ENCODE measurements at places on chromosomes 3 and 15. TPM values are rescaled to one million over a fixed set of nuclear protein-coding genes. Genes with fewer than 3 reads are reported as not detected.

GPR176 gene
- 79.6 TPM for total RNA-seq

GUCA1C gene
- total RNA-seq = not detected

NMD3 gene
- total RNA-seq = 134 TPM

ANKUB1 gene
- total RNA-seq = not detected

CSTA gene
- 7.9 TPM for total RNA-seq

ANP32A gene
- 46.2 TPM for total RNA-seq

REC114 gene
- total RNA-seq = not detected

KLF13 gene
- total RNA-seq = 28.5 TPM

GABRG3 gene
- not detected for total RNA-seq

PDCD7 gene
- 17.0 TPM for total RNA-seq

SCN11A gene
- total RNA-seq = under 0.01 TPM

KBTBD13 gene
- total RNA-seq = not detected

DNA sequence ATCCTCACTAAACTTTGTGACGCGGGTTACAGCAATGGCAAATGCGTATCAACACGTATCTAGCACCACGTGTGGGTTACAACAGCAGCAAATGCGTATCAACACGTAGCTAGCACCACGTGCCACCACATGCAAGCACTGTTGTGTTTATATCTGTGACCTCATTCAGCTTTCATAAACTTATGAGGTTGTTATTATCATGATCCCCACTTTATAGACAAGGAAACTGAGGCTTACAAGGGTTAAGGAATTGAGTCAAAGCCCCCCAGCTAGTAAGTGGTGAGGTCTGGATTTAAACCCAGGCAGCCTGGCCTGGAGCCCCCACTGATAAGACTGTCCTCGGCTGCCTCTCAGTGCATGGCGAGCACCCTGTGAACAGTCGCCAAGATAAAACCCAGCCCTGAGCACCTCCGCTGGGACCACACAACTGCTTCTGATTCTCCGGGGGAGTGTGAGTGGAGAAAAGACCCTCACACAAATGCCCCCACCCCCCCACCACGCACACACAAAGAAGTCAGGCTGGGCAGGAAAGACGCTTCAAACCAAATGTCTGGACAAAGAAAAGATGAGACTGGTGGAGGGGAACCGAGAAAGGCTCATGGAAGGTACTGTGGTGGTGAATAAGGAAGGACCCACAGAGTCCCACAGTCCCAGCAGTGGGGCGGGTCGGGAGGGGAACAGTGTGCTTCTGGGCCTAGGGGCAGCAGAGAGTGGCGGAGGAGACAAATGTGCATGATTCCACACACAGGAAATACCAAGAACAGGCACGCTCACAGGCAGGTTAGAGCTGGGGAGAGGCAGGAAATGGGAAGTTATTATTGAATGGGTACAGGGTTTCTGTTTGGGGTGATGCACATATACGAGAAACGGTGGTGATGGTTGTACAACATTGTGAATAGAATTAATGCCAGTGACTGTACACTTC lies 173.4 kb downstream of the XXYLT1 start:
- DNase-seq = no peak

- DNase-seq = no peak
Measured at GRCh38 chr3:73535137-73535536, 89.6 kb downstream of the PDZRN3 start.

- no peak for DNase-seq
Measured at GRCh38 chr15:79990997-79991334, 20.0 kb upstream of the BCL2A1 start.

DNA sequence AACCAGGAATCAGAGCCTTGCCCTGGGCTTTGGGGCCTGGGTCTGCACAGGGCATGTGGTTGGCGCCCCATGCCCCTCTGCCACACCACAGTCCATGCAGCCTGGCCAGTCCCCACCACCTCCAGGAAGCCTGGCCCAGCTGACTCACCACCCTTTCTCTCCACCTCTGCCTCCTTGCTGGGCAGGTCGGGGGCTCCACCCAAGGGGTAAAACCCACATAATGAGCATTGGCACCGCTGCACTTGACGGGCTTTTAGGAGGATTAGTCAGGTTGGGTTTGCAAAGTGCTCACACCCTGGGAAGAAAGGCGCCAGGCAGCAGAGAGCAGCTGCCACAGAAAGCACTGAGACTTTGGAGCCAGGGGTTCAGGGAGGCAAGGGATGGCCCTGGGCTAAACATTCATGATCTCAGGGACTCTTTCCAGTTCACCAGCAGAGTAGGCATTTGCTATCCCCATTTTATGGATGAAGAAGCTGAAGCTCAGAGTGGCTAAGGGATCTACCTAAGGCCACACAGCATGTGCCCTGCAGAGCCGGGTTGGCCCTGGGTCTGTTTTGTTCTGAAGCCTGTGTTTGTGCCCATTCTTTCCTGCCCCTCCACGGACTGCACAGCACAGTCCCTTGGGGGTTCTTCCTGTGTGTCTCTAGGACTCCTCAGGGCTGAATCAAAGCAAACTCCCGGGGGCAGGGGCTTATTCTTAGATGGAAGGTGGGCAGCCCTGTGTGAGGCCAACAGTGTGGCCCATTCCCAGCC lies 113.4 kb downstream of the ETFA start:
- no peak for DNase-seq

DNA sequence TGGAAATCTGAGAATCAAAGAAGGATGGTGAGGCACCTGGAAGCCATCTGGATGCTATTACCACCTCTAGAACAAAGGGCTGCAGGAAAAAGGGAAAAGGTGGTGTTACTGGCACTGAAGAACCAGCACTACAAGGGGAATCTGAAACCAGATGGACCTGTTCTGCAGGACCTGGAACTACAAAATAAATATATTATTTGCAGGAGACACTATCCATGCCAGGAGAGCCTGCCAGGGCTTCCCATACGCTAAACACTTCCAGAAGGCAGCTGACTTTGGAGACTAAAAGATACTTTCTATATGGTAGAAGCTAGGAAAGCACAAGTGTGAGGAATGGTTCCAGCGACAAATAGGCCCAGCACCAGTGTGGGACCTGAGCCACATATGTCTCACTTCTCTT lies 83.4 kb upstream of the POU1F1 start:
- no peak for DNase-seq

DNA sequence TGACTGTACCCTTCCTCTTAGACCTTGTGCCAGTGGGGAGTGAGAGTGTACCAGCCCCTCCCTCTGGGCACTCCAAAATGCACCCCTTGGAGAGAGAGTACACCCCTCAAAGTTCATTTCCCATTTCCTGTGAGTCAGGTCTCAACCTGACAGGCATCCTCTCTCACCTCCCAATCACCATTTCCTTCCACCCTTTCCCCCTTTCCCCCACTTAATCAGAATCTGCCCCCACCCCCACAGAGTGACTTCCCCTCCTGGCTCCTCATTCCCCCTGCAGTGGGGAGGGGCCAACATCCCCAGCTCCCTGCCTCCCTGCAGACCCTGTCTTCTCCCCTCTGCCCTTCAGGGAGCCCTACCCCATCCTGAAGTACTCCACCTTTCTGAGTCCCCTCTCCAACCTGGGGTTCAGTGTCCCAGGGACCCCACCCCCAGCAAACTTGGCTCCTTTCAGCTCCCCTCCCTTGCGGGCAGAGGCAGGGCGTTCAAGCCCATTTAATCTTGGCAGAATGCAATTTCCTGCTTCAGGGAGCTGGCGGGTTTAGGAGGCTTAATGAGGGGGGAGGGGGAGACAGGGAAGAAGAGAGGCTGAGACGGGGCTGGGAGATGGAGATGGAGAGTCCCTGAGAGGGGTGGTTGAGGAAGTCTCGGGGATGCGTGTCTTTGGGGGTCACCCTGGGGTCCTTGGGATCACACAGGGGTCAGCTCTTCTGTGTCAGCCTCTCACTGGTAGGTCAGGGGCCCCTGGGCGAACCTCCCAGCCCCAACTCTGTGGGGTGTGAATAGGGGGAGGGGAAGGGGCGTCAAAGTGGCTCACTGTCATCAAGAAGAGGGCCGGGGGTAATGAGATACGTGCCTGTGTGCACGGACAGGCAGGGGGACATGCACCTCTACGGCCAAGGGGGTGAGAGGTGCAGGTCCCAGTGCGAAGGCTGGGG lies 16.6 kb upstream of the SEMA3F start:
- peak; percentile 48 for DNase-seq

DNA sequence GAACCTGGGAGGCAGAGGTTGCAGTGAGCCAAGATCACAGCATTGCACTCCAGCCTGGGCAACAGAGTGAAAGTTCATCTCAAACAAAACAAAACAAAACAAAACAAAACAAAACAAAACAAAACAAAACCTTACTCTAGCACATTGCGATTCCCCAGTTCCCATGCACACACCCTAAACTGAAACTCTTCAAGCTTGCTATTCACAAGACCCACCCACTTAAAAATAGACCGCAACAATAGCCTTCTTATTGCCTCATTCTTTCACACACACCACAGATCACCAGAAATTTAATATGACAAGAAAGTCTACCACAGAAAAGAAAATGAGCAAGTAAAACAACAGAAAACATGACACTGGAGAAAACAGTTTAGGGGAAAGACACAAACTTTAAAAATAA lies 598.4 kb downstream of the FHIT start:
- DNase-seq = no peak

DNA sequence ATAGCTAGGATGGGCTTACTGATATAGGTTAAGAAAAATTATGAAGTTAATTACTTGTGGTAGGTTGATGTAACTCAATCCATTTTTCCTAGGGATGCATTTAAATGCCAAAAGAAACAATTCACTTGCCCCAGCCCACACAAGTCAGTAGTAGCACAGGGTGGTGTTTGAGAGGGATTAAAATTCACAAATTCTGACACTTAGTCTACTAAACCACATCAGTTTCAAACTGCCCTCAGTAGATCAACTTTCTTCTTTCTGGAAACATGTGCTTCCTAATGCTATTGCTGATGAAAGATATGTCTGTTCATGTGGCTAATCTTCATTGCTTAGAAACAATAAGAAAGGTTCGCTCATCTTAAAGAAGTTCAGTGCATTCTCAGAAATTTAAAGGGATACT lies 160.6 kb downstream of the EPHA3 start:
- DNase-seq = peak; percentile 11

- peak; percentile 36 for DNase-seq
Measured at GRCh38 chr3:13850161-13850945, 29.5 kb downstream of the WNT7A start.

DNA sequence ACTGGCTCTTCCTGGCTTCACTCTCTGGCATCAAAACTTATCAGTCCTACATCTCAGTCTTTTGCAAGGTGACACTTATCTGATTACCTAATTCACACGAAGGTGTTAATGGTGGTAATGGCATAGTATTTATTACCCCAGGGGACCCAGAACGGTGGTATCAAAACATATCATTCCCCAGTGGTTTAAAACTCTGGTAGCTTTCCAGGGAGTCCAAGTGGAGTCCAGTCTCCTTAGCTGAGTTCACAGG lies 41.3 kb downstream of the SMAD3 start:
- DNase-seq = no peak

DNA sequence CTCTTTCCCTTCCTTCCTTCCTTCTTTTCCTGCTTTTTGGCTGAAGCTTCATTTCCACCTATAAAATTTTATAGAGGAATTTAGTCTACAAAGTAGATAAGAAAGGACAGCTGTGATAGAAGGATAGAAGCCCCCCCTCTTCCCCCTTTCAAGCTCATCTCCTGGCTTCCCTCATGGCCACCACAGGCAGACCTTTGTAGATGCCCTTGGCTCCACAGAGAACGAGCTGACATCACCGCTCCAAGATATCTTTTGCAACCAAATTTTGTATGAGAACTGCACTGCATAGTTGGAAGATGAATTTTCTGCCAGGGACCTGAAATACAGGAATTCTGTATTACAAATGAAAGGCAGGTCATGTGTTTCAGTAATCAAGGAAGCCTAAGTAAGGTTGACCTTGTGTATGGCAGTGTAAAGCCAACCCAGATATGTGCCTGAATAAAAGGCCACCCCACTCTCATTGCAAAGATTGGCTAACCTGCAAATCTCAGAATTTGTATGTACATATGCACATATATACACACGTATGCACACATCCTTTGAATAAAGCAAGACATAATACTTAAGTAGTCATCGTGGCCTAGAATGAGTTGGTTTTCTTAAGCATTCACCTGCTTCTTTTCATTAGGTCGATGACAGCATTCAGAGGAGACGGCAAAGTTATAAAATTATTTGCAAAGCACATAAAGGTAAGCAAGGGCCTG lies 57.1 kb upstream of the FILIP1L start:
- no peak for DNase-seq

- DNase-seq = peak; percentile 17
Measured at GRCh38 chr15:49686599-49686998, 65.8 kb downstream of the DTWD1 start.

DNA sequence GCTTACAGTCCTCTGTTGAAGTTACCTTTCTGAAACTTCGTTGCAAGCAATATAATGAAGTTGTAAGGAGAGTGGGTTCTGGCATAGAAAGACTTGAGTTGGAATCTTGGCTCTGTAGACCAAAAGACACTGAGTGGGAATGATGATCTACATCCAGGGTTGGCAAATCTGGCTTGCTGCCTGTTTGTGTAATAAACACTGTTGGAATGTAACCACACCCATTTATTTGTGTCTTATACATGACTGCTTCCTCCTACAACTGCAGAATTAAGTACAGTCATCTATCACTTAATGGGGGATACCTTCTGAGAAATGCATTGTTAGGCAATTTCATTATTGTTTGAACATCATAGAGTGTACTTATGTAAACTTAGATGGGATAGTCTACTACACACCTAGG lies 178.4 kb upstream of the SUCLG2 start:
- DNase-seq = no peak

- DNase-seq = no peak
Measured at GRCh38 chr15:25711691-25712090, 151.4 kb downstream of the ATP10A start.

DNA sequence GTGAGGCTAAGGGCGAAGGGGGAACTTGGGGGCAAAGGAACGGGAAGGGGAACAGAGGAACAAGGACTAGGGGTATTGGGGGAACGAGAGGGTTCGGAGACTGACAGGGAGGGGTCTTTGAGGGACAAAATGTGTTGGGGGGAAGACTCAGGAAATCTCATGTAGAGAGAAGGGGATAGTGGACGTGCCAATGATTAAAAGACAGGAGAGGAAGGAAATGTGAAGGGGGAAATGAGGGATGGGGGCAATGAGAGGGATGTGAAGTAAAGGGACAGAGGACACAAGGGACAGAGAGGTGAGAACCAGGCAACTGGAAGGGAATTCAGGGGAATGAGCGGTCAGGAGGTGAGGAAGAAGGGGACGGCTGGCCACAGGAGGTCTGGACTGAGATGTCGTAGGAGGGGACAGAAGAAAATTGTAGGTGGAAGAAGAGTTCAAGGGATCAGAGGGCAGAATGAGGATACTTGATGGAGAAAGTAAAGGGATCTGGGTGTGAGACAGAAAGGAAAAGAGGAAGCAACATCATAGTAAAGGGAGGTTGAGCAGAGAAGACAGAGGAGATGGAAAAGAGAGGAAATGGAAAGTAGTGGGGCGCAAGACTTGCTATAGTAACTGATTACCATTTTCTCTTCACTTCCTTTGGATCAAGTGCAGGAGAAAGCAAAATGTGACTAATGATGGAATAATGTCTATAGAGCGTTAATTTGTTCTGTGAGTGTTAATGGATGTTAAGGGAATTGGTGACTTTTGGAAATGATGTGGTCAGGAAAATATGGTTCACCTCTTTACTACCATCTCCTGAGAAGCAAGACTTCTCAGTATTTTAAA lies 749 bp downstream of the RAB8B start:
- no peak for DNase-seq

GRCh38 chr15:56786966-56787365 lies 53.7 kb upstream of the ZNF280D start:
- DNase-seq = no peak

All from fibroblast of lung (primary cell).